ENCODE measurements at places on chromosomes 1 and 21.

DNA sequence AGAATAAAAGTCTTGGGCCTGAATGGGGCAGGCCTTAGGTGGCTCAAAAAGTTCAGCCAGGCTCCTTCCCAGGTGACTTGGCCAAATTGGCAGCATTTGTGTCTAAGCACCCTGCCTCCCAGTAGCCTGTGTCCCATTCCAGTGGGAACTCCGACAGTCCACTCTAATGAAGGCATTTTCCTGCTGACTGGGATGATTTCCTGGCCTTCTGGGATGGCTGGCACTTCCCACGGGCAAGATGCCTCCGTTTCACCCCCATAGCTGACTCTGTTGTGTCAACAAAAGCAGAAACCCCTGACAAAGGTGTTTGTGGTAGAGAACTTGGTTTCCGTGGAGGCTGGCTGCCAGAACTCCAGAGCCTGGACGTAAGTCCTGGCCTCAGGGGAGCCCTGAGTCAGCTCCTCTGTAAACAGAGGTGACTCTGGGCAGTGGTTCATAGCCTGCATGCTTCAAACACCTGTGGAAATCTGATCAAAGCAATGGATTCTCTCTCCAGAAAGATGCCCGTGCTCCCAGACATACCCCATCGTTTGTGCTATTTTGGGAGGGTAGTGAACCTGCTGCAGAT is 36.6 kb downstream of the WNT3A start:
- no peak for DNase-seq

- DNase-seq: no peak
Observed at GRCh38 chr1:21268281-21269239, 21.7 kb downstream of the ECE1 start.

GRCh38 chr1:156001021-156001661 is 19.6 kb downstream of the SSR2 start:
- no peak for DNase-seq

DNA sequence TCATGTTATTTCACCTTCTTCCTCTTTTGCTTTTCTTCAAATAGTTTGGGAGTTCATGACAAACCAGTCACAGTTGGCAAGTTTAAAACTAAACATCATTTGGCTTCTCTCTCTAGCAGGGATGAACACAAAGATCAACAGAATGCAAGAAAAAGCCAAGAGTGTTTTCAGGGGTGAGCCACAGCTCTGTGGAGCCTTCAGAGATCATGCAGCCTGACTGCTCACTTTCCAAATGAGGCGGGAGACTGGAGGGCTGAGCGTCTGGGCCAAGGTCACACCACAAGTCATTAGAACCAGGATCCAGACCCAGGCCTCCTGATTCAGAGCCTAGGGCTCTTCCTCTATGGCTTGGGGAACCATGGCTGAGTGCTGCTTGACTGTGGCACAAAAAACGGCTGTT is 2.7 kb downstream of the DPT start:
- DNase-seq: no peak

- DNase-seq: no peak
Observed at GRCh38 chr21:26925122-26925521, 41.8 kb downstream of the ADAMTS5 start.
